ENCODE measurements at places on chromosomes 7 and 10.

DNA sequence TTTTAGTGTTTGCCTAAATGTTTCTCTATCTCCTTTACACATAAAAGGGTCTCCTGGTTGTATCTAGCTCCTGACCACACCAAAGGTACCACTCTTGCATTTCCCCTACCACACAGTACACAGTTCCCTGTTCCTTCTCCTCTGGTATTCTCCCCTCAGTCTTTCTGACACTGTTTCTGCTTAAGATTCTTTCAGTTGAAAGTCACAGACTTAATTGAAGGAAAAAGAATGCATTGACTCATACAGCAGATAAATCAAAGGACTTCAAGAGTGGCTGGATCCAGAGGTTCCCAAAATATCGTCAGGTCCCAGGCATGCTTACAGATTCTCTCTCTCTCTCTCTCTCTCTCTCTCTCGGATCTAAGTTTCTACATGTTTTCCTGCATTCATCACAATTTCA is 185.6 kb upstream of the LRGUK start:
- no peak for DNase-seq

DNA sequence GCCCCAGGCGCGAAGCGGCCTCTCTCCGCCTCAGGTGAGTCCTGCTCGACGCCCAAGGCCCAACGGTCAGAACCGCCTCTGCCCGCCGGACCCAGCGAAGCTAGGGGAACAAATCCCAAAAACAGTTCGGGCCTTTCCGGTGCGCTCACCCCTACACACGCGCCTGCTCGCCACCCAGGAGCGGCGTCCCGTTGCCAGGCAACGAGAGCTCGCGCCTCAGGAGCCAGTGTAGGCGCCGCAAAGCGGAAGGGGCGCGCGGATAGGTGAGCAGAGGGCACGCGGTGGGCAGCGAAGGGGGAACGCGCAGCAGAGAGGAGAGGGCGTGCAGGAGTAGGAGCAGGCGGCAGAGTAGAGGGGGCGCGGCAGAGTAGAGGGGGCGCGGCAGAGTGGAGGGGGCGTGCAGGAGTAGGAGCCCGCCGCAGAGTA is at the start of the genes DYDC1 and DYDC2:
DYDC1 (minus strand) TSS at position 193 of the 426 bp plus-strand sequence. CDS start 4,154 bp downstream, outside the sequence.
DYDC2 (plus strand) TSS at position 219 of the 426 bp plus-strand sequence. CDS start 5,663 bp downstream, outside the sequence.
- DNase-seq, result no peak

DNA sequence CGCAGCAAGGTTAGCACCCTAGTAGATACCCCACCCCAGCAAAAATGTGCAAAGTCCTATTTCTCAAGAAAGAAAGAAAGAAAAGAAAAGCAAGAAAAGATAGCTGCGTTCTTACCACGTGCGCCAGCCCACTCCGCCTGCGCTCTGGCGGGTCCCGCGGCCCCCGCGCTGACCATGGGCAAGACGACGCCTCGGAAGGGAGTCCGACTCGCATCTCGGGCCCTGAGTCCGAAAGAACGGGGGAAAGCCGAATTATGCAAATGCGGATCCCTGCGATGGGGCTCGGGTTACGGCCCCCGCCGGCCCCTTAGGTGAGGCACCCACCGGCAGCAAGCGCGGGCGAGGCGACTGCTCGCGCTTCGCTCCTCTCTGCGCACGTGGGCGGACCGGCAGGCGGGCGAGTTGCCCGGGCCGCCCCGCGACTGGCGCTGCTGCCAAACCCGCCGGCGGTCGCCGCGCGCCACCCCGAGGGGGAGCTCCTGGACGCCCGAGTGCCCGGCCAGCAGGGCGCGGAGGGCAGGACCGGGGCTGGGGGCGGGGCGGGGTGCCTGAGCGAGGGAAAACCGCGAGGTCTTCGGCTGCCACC is 2.4 kb upstream of the EGR2 start:
- DNase-seq, result no peak

DNA sequence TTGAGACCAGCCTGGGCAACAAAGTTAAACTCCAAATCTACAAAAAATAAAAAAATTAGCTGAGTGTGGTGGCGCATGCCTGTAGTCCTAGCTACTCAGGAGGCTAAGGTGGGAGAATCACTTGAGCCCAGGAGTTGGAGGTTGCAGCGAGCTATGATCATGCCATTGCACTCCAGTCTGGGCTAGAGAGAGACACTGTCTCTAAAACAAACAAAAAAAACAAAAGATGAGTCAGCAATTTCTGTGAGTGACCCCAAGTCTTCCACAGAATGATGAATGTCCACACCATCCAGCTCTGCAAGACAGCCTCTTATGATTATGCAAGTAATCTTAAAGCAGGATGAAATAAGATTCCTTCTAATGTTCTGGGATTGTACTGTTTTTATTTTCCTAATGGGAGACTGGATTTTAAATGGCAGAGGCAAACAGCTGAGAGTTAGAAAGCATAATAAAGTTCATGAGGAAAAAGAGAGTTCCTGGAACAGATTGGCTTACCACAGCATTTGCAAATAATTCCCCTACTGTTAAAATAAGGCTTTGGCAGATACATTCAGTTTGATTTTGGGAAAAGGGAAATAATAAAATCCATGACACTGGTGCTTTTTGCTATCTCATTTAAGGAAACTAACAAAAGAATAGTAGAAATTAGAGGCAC is 18.9 kb upstream of the PRKAR2B start:
- no peak for DNase-seq

DNA sequence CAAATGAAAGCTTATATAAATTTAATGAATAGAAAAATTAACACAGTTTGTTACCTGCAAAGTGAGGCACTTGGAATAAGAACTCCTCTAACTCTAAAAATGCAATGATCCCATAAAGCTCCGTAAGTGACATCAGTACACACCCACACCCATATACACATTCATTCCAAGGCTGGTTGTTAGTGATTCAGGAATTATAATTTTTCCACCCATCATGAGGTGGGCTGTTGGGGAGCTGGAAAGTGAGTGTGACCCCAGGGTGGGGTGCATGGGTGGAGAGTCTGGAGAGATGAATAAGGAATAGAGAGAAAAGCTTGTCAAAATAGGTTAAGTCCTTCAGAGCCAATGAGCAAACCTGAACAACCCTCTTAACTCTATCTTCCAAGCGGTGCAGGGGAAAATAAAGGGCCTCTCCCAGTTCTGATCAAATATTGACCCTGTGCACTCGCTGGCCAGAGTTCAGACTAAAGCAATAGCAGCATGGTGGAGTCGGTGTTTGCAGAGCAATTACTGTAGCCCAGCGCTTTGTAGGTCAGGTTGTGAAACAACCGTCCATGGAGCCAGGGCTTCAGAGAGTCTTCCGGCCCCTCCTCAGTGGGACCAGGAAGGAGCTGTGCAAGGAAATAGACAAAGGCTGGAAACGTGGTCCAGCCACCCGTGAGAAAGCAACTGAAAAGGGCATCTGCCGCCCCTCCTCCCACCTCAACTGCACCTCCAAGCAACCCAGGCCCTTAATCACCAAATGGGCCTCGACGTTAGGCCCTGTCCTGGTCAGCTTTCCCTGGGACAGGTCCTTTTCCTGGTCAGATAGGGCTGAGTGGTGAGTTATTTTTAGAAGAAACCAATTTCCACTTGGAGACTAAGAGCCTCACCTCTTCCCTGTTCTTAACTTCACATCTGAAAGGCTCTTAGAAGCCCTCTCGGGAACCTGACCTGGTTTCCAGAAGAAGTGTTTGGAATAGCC is 61.2 kb downstream of the SH3PXD2A start:
- DNase-seq, result no peak

DNA sequence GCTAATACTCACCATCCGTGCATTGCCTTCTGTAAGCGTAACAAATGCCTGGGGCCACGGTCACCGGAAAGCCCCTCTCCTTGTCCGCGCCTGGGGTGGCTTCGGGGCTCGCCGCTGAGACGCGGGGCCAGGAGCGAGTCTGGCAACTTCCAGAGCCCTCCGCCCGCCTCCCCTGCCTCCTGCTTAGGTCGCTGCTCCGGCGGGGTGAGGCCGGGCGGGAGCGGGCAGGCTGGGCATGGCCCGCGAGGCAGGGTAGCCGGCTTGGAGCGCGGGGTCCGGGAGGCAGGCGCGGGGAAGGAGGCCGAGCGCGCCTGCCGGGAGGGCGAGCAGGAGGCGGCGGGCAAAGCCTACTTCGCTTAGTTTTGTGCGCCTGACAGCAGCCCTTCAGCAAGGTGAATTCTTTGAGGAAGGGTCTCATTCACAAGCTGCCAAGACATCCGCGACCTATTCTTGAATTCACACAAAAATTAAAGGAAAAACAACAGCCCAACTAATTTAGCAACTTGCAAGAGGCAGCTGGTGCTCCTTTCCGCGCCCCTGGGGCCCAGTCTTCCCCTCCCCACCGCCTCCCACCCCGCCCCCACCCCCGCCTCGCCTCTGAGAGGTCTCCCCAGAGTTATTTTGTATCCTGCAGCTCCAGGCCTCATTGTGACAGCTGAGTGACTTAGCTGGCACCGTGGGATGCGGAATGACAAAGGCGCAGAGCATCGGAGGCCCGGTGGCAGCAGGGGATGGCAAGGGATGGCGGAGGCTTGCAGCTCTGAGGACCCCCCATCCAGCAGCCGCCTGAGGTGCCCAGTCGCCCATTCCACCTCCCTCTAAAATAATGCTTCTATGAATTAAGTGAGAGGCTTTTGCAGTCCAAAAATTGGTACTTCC is 12.8 kb upstream of the KAT6B start:
- DNase-seq, result no peak

- no peak for DNase-seq
These were observed 355.0 kb downstream of the RNLS start for GRCh38 chr10:88228130-88228529.

DNA sequence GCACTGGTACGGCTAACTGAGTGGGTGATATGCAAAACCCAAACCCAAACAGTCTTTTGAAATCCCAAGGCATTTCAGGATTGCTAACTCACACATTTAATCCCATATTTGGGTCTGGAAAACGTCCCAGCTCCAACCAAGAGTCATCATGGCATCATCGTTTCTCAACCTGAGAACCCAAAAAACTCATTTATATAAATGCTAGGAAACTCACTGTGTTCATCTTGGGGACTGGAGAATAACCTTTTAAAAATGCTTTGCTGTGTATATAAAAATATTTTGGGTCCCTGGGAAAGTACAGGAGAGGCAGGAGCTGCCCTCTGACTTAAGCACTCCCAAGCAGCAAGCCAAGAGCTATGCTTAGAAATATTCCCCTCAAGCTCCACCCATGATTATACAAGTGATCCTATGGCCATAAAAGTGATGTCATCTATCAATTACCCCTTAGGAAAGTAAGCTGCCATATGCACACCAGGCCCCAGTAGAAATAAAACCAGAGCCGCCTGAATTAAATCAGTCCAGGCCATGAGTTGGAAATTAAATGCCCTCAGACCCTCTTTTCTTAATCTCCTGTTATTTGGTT is 352.1 kb downstream of the FRMD4A start:
- DNase-seq, result no peak

- DNase-seq, result no peak
These were observed 115.8 kb downstream of the SEMA3D start for GRCh38 chr7:85070967-85071628.

GRCh38 chr10:11773761-11774441 is 31.7 kb downstream of the ECHDC3 start:
- no peak for DNase-seq

DNA sequence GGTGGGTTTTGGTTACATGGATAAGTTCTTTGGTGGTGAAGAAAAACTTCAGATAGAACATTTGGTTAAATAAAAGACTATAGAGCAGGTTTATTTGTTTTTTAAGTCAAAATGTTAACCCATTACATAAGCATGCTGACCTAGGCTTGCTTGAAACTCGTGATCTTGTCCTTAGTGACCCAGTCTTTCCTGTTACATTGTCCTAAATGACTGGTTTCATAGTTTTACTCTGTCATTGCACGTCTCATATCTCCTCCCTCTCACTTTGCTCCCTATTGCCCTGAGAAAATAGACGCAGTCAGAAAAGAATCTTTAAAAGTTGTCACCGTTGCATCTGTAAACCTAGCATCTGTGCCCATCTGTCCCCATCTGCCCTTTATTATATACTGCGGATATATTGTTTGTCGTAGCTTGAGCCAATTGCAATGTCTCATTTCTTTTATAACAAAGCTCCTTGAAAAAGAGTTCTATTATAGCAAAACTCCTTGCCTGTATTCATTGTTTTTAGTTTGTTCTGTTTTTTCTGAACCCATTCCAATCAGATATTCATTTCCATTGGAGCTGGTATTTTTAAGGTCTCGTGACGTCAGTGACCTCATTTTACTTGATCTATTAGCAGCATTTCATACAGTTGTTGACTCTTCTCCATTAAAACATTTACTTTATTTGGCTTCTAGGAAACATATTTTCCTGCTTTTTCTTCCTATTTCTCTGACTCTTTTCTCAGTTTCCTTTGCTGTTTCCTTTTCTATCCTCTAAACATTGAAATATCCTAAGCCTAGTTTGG is 57.3 kb downstream of the HELLS start:
- no peak for DNase-seq

- no peak for DNase-seq
These were observed 42.7 kb downstream of the LRRC18 start for GRCh38 chr10:48896756-48897440.

DNA sequence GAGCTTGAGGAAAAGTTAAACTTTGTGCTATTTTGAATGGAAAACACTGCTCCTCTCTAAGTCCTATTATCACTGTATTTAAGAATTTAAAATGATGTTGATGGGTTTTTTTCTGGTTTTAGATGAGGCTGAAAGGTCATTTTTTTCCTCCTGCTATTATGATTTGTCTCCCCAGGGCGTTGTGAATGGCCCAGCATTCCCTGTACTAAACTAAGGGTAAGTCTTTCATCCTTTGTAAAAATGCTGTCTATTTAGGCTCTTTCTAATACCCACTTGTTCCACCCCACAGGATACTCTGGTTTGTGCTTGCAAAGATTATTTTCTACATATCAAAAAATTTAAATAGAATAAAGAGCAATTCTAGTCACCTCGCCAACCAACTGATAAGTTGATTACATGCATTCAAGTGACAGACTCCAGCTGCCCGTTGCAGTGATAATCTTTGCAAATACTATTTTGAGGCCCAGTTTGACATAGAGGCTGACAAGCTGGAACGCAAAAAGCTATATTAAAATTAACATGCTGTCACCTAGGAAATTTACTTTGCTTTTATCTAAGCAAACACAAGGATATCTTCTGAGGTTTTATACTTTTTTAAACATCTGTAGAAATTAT is 222.3 kb upstream of the TMEM229A start:
- DNase-seq, result no peak

- no peak for DNase-seq
These were observed 9.4 kb downstream of the HACD1 start for GRCh38 chr10:17607603-17608332.

- DNase-seq, result no peak
These were observed 24.8 kb downstream of the NPTX2 start for GRCh38 chr7:98641646-98642500.

GRCh38 chr7:28008171-28008570 is 172.4 kb downstream of the JAZF1 start:
- DNase-seq, result no peak

- DNase-seq, result no peak
These were observed 23.8 kb downstream of the PFKP start for GRCh38 chr10:3090914-3091787.

GRCh38 chr10:102504179-102504975 is 605 bp downstream of the SUFU start:
- DNase-seq, result no peak

Data from cortex of kidney (tissue), 1 donor.